ENCODE measurements at places on chromosomes 6 and 20. TPM values are rescaled to one million over a fixed set of nuclear protein-coding genes. Genes with fewer than 3 reads are reported as not detected.

DNA sequence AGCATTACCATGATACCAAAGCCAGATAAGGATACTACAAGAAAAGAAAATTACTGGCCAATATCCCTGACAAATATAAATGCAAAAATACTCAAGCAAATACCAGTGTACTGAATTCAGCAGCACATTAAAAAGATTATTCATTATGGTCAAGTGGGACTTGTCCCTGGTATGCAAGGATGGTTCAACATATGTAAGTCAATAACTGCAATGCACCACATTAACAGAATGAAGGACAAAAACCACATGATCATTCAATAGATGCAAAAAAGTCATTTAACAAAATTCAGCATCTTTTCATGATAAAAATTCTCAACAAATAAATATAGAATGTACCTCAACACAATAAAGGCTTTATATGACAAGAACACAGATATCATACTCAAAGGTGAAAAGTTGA is 9.1 kb upstream of the DEFB125 start:
- no peak for DNase-seq

Gene DLK2
- 0.37 TPM for total RNA-seq

- no peak for DNase-seq
Measured at GRCh38 chr6:107655864-107656263, 165.9 kb downstream of the SOBP start.

DNA sequence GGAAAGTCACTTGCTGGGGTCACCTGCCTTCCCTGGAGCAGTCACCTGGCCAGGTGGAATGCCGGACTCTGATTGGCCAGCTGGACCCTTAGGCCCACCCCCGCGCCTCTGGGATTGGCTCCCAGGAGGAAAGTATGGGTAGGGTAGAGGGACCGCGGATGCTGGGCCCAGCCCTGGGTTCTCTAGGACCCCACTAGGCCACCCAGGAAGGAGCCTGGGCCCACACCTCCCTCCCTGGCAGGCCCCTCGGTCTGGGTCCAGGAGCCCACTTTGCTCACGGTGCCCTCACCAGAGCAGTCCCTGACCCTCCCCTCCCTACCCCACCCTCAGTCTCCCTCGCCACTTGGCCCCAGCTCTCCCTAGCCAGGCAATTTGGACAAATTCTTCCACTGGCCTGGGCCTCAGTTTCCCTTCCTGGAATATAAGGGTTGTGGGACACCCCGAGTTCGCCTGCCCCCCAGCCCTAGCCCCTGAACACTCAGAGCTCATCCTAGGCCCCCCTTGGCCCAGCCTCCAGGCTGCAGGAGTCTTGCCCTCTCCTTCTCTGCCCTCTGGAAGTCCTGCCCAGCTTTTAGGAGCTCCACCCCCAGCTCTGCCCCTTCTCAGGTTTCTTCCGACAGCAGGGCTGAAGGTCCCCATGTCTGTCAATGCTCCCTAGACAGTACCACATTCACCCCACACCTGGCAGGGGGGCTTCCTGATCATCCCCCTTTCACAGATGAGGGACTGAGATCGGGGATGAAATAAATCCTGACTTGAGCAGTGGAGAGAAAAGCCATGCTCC is 299.6 kb downstream of the TAF4 start:
- DNase-seq, result no peak

Gene CENPB
- 109 TPM for total RNA-seq

DNA sequence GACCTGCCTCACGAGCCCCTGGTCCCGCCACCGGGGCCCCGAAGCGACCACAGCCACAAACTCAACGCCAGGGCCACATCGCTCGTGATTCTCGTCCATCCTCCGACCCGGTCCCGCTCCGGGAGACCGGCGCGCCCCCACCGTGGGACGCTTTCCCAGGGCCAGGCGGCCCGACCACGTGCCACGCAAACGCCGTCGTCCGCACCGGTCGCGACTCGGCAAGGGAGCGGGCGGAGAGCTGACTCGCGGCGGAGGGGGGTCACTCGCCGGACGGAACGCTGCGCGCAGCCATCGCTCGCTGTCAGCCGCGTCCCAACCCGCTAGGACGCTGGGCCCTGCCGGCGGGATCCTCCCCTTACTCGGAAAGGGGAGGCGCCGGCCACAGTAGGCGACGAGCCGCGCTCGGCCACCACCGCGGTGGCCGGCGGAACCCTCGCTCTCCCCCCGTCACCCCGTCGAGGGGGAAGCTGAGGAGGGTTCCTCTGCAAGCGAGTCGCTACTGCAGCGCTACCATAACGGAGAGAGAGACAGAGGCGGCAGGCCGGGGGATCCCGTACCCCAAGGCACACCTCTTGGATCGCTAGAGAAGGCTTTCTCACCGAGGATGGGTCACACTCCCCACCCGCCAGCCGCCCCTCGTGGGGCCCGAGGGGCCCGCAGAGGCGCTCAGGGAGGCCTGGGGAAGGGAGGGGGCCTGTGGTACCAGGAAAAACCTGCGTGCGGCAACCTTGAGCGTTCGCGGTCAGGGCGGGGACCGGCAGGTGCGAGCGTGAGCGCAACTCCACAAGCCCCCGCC is 511.8 kb upstream of the ZNF337 start:
- no peak for DNase-seq

- no peak for DNase-seq
Measured at GRCh38 chr6:157559201-157559756, 178.3 kb downstream of the ZDHHC14 start.

GRCh38 chr6:117072781-117073180 is 192.6 kb upstream of the VGLL2 start:
- no peak for DNase-seq

Measured in mucosa of gallbladder (tissue), 1 donor.